ENCODE measurements at places on chromosomes 6 and 20. TPM values are rescaled to one million over a fixed set of nuclear protein-coding genes. Genes with fewer than 3 reads are reported as not detected.

TNXB gene
- total RNA-seq: 53.9 TPM

NKX2-4 gene
- not detected for total RNA-seq

ZFP57 gene
- not detected for total RNA-seq

NDUFAF4 gene
- 34.0 TPM for total RNA-seq

EDEM2 gene
- total RNA-seq: 17.2 TPM

CLVS2 gene
- total RNA-seq: 6.4 TPM

WFDC12 gene
- total RNA-seq: not detected

RSPH9 gene
- 4.7 TPM for total RNA-seq

FOXC1 gene
- total RNA-seq: 57.0 TPM

GRCh38 chr6:79269877-79270276 is 35.4 kb upstream of the HMGN3 start:
- DNase-seq: peak; percentile 55
- no peaks in the 10 kb centered on the region for H3K27me3 ChIP-seq
- no peaks in the 10 kb centered on the region for H3K36me3 ChIP-seq
- H3K4me1 ChIP-seq: no peaks in the 10 kb centered on the region

GRCh38 chr20:32448306-32449056 is 90.3 kb downstream of the ASXL1 start:
- no peak overlapping the region for H3K27ac ChIP-seq
- H3K4me1 ChIP-seq: peaks cover 57% of the 10 kb centered on the region
- DNase-seq: no peak

DNA sequence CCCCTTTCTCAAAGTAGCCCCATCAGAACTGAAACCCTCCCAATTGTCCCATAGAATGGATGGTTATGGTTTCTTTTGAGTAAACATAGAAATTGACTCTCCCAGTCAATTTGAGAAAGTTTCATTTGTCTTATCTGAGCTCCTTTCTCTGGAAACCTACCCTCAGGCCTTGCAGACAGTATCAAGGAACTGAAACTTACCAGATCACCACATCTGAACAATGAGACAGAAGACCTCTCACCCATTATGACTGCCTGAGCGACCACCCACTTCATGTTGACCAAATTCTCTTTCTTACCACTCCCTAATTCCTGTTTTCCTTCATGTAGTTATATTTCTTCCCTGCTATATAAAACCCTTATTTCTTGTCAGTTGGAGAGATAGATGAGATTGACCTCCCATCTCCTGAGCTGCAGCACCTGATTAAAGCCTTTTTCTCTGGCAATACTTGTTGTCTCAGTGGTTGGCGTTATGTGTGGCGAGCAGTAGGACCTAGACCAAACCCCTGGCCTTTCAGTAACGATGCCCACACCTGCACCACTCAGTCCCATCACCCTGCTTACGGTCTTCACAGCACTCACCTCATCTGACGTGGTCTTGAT is 138.9 kb downstream of the ZNF217 start:
- no peak overlapping the region for H3K27ac ChIP-seq
- no peaks in the 10 kb centered on the region for H3K4me1 ChIP-seq
- no peaks in the 10 kb centered on the region for H3K36me3 ChIP-seq

- H3K4me1 ChIP-seq: no peaks in the 10 kb centered on the region
- no peak overlapping the region for H3K4me3 ChIP-seq
- no peak for DNase-seq
- no peaks in the 10 kb centered on the region for H3K27me3 ChIP-seq
Measured at GRCh38 chr6:145842693-145843546, 28.3 kb upstream of the FBXO30 start.

GRCh38 chr6:105862936-105863607 is 223.1 kb upstream of the PRDM1 start:
- H3K27ac ChIP-seq: no peak overlapping the region
- H3K4me3 ChIP-seq: no peak overlapping the region
- H3K27me3 ChIP-seq: no peaks in the 10 kb centered on the region

DNA sequence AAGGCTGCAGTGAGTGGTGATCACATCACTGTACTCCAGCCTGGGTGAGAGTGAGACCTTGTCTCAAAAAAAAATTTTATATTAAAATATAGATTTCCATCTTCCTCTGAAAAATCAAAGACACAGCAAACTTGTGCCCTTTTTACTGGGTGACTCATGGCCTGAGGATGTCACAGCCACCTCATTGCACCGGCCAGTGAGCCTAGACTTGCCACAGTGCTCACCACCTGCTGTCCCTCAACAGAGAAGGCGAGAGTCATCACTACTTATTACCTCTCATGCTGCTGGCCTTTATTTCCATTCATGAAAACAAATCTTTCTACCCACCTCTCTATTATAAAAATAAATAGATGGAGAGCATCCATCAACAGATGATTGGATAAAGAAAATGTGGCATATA is 295.8 kb downstream of the PREX1 start:
- H3K27ac ChIP-seq: no peak overlapping the region
- H3K36me3 ChIP-seq: no peaks in the 10 kb centered on the region
- DNase-seq: no peak

GRCh38 chr20:58168843-58169242 is 59.6 kb downstream of the ANKRD60 start:
- peaks cover 2% of the 10 kb centered on the region for H3K4me1 ChIP-seq
- H3K36me3 ChIP-seq: no peaks in the 10 kb centered on the region
- no peaks in the 10 kb centered on the region for H3K27me3 ChIP-seq
- no peak overlapping the region for H3K4me3 ChIP-seq

DNA sequence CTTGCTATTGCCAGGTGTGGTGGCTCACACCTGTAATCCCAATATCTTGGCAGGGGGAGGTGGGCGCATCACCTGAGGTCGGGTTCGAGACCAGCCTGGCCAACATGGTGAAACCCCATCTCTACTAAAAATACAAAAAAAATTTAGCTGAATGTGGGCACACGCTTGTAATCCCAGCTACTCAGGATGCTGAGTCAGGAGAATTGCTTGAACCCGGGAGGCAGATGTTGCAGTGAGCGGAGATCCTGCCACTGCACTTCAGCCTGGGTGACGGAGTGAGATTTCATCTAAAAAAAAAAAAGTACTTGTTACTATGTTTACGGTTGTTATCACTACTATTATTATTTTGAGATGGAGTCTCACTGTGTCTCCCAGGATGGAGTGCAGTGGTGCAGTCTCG is 3.0 kb downstream of the PPT2 start:
- no peak overlapping the region for H3K27ac ChIP-seq
- peaks cover 33% of the 10 kb centered on the region for H3K4me1 ChIP-seq
- no peaks in the 10 kb centered on the region for H3K27me3 ChIP-seq
- peaks cover 41% of the 10 kb centered on the region for H3K36me3 ChIP-seq
- DNase-seq: no peak

- no peaks in the 10 kb centered on the region for H3K27me3 ChIP-seq
- H3K27ac ChIP-seq: no peak overlapping the region
- no peaks in the 10 kb centered on the region for H3K36me3 ChIP-seq
- no peaks in the 10 kb centered on the region for H3K4me1 ChIP-seq
Measured at GRCh38 chr6:162576016-162576415, 151.6 kb downstream of the PRKN start.

GRCh38 chr6:8166156-8166555 is 63.8 kb upstream of the EEF1E1 start:
- H3K36me3 ChIP-seq: no peaks in the 10 kb centered on the region
- H3K27me3 ChIP-seq: no peaks in the 10 kb centered on the region
- no peak overlapping the region for H3K27ac ChIP-seq
- H3K4me3 ChIP-seq: no peak overlapping the region
- no peaks in the 10 kb centered on the region for H3K4me1 ChIP-seq

- H3K4me3 ChIP-seq: no peak overlapping the region
- peaks cover 3% of the 10 kb centered on the region for H3K36me3 ChIP-seq
- no peaks in the 10 kb centered on the region for H3K4me1 ChIP-seq
- no peak overlapping the region for H3K27ac ChIP-seq
- no peaks in the 10 kb centered on the region for H3K27me3 ChIP-seq
Measured at GRCh38 chr6:158669145-158670035, 19.5 kb downstream of the SYTL3 start.

DNA sequence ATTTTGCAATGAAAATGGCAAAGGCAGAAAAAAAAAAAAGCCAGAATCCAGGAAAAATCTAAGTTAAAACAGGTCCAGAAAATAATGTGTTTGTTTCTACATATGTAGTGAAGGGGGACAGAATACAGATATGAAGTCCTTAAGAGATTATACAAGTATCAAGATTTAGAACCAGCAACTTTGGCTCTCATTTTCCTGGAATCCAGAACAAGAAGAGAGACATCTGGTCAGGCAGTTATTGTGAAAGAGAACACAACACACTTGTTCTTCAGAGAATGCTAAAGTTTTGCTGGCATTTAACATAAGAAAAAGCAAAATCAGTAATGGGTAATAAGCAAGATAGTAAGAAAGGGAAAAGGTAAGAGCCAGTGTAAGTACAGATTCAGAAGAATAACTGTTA is 21.1 kb downstream of the BAG2 start:
- no peak overlapping the region for H3K4me3 ChIP-seq
- H3K27me3 ChIP-seq: no peaks in the 10 kb centered on the region
- no peaks in the 10 kb centered on the region for H3K4me1 ChIP-seq
- DNase-seq: no peak
- no peak overlapping the region for H3K27ac ChIP-seq

GRCh38 chr6:157527471-157527907 is 146.5 kb downstream of the ZDHHC14 start:
- H3K36me3 ChIP-seq: peaks cover 4% of the 10 kb centered on the region
- no peak overlapping the region for H3K4me3 ChIP-seq
- no peak for DNase-seq

DNA sequence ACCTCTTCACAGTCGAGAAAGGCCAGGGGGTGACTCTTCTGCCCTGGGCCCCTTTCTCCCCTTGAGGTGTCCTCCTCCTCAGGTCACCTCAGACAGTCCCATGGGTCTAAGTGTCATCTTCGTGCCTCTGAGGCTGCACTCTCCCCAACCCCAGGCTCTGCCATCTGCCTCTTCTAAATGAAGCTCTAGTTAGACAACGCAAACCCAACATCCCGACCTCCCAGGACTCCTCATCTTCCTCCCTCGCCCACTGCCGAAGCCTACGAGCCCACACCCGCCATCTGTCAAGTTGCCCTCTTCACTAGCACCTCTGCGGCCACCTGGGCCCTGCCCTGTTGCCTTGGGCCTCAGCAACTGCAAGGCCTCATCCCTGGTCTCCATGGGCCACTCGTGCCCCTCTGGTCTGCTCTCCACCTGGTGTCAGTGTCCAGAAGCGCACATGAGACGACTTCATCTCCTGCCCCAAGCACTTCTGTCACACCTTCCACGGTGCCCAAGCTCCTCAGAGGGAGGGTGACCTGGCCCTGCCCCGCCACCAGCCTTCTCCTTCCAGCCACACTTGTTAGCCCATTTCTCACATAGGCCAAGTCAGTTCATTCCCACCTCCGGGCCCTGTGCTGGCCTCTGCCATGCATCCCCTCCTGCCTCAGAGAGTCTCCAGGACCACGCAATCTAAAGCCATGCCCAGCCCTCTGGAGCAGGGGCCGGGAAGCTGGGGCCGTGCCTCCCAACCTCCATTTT is 53.8 kb downstream of the RRBP1 start:
- no peak overlapping the region for H3K4me3 ChIP-seq
- no peak for DNase-seq
- H3K27ac ChIP-seq: no peak overlapping the region
- H3K27me3 ChIP-seq: no peaks in the 10 kb centered on the region
- peaks cover 7% of the 10 kb centered on the region for H3K4me1 ChIP-seq
- peaks cover 88% of the 10 kb centered on the region for H3K36me3 ChIP-seq

DNA sequence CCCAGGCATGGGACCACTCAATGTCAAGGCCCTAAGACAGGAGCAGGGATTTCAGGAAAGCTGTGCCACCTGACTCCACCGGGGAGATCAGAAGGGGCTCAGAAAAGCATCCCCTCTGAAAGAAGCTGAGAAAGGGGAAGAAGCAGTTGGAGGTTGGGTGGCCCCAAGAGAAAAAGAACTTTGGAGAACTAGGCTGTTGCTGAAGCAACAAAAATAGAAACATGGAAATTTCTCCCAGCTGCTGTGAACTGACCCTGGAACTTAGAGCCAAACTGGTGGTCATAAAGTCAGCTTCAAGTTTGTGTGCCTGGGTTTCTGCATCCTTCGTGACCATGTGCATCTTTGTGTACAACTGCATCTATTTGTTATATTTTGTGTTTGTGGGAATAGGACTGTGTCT is 534.5 kb downstream of the MAFB start:
- no peaks in the 10 kb centered on the region for H3K36me3 ChIP-seq
- H3K27me3 ChIP-seq: no peaks in the 10 kb centered on the region
- H3K27ac ChIP-seq: no peak overlapping the region
- H3K4me3 ChIP-seq: no peak overlapping the region
- H3K4me1 ChIP-seq: no peaks in the 10 kb centered on the region

GRCh38 chr6:106745824-106746582 is 116.6 kb downstream of the QRSL1 start:
- H3K4me3 ChIP-seq: no peak overlapping the region
- H3K4me1 ChIP-seq: no peaks in the 10 kb centered on the region
- DNase-seq: no peak

- no peaks in the 10 kb centered on the region for H3K36me3 ChIP-seq
- DNase-seq: no peak
- no peak overlapping the region for H3K4me3 ChIP-seq
Measured at GRCh38 chr20:60816901-60817300, 435.2 kb upstream of the CDH4 start.

GRCh38 chr6:11414176-11414963 is 123.2 kb upstream of the TMEM170B start:
- H3K4me3 ChIP-seq: no peak overlapping the region
- H3K36me3 ChIP-seq: no peaks in the 10 kb centered on the region
- no peak overlapping the region for H3K27ac ChIP-seq
- H3K4me1 ChIP-seq: no peaks in the 10 kb centered on the region

DNA sequence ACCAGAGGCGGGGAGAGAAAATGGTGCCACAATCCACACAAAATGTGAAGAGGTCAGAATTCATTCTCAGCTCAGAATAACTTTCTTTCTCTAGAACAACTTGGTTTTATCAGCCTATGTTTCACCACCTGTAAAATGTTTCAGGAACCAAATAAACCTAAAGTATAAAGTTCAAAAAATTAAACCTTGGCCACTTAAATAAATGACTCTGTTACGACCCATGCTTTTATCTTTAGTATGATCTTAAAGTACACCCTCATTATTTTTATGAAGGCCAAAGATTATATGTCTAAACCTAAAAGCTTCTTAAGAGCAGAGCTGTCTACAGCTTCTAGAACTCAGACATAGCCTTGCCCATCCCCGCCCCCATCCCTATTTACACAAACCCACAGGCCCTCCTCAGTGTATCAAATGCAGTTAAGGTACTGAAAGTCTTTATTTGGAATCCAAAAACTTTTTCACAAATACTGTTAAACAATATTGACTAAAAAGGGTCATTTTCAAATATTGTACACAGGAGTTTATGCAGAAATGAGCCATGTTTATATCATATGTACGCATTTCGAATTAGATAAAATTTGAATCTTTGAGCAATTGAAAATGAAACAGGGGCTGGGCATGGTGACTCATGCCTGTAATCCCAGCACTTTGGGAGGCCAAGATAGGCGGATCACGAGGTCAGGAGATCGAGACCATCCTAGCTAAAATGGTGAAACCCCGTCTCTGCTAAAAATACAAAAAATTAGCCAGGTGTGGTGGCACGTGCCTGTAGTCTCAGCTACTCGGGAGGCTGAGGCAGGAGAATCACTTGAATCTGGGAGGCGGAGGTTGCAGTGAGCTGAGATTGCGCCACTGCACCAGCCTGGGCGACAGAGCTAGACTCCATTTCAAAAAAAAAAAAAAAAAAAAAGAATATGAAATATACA is 5.7 kb upstream of the NHSL1 start:
- no peak overlapping the region for H3K4me3 ChIP-seq
- no peaks in the 10 kb centered on the region for H3K4me1 ChIP-seq
- DNase-seq: no peak
- H3K36me3 ChIP-seq: no peaks in the 10 kb centered on the region
- H3K27ac ChIP-seq: no peak overlapping the region

Data from spinal cord (tissue), 10 donors.